ENCODE measurements at places on chromosomes 4 and X.

GRCh38 chr4:2651546-2651945 lies 104.6 kb downstream of the TNIP2 start:
- DNase-seq, result no peak

GRCh38 chr4:16334601-16335000 lies 108.3 kb upstream of the TAPT1 start:
- no peak for DNase-seq

GRCh38 chr4:181550381-181550780 lies 692.8 kb upstream of the TENM3 start:
- no peak for DNase-seq

DNA sequence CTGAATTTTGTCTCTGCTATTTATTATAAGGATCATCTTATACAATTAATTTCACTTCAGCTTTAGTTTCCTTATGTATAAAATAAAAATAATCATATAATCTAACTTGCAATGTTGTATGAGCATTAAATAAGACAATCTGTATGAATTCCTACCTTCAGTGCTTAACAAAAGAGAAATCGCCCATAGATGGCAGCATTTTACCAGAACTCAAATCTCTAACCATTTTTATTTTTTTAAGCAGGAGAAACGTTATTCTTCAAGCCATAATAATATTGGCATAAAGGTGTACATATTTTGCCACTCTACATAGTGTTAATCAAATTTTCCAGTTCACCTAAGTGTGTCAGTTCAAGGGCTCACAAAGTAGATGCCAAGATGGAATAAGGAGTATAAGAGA lies 78.8 kb downstream of the TMEM47 start:
- peak; percentile 21 for DNase-seq

DNA sequence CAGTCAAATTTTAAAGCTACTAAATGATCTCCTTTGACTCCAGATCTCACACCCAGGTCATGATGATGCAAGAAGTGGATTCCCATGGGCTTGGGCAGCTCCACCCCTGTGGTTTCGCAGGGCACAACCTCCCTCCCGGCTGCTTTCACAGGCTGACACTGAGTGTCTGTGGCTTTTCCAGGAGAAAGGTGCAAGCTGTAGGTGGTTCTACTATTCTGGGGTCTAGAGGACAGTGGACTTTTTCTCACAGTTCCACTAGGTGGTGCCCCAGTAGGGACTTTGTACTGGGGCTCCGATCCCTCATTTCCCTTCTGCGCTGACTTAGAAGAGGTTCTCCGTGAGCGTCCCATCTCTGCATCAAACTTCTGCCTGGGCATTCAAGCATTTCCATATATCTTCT lies 845.2 kb downstream of the PCDH18 start:
- DNase-seq, result no peak

DNA sequence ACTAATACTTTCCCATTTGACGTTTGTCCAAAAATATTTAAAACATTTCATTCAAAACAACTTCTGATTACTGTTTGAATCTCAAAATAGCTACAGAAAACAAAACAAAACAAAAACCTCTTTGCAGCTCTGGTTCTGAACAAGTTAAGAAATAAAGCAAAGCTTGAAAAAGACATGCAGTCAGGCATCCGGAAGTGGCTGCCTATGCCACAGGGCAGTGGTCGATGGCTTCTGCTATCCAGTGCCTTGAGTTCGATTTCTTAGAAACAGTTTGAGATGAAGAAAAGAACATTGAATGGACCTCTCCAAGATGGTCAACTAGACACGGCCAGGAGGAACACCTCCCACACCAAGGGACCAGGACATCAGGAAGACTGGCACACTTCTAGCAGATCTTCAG lies 125.3 kb downstream of the SCFD2 start:
- DNase-seq, result no peak

GRCh38 chrX:154477891-154478477 lies 1.1 kb downstream of the LAGE3 start:
- no peak for DNase-seq

- peak; percentile 38 for DNase-seq
These were observed 7.0 kb downstream of the HTRA3 start for GRCh38 chr4:8276358-8277240.

DNA sequence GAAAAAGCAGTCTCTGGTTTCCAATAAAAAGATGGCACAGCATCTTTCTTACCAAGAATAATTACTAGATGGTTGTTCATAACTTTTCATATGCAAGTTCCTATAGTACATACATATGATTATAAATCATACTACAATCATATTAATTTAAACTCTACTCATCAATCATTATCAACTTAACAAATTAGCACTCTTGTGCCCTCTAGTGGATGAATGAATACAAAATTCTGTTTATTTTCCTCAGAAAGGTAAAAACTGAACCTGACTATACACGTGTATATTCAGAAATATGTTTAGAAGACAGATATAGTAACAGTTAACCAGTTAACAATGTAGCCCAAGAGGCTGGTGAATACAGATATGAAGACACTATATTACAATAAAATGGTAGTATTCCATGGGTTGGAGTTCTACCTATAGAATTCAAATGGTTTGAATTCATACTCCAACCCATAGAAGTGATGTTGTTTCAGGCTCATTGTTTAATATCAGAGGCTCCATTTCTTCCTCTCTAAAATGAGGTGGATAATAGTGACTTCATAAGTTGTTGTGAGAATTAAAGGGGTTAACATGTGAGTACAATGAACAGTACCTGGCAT lies 100.0 kb downstream of the ADAMTS3 start:
- no peak for DNase-seq

- no peak for DNase-seq
These were observed 17.1 kb upstream of the C1QTNF7 start for GRCh38 chr4:15410750-15411149.

DNA sequence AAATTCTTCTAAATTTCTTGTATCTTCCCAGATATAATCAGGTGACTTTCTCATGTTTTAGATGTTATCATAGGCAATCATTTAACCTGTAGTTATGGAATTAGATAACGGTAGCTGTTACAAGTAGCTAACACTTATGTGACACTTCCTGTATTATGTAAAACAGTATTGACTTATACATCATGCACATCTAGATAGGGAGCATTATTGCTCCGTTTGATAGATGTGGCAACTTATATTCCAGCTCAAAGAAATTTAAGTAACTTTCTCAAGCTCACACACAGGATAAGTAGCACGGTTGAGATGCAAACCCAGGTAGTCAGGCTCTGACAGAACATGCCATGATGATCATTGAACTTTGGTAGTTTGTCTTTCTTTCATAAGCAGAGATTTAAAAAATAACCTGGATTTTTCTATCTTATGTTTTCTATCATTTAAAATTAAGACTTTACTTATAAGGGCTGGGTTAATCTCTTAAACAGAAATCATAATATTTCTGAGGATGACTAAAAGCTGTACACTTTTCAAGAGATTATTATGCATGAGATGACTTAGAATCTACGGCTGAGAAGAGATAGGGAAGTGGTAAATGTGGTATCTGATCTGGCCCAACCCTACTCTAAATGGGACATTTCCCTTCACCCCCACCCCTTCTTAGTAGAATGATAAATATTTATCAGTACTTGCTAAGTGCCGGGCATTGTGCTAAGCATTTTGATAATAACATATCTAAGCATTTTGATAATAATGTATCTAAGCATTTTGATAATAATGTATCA lies 69.1 kb upstream of the HPGD start:
- no peak for DNase-seq

All from fibroblast of skin of abdomen (primary cell).